ENCODE measurements at places on chromosomes 6 and 20. TPM values are rescaled to one million over a fixed set of nuclear protein-coding genes. Genes with fewer than 3 reads are reported as not detected.

Gene CABLES2
- 10.8 TPM for total RNA-seq

GRCh38 chr20:13778827-13779226 is 5.9 kb downstream of the ESF1 start:
- no peak for DNase-seq

- no peak for DNase-seq
Observed at GRCh38 chr6:168711049-168711640, 270.2 kb downstream of the SMOC2 start.

GRCh38 chr20:13745784-13746183 is 38.9 kb downstream of the ESF1 start:
- DNase-seq, result no peak

DNA sequence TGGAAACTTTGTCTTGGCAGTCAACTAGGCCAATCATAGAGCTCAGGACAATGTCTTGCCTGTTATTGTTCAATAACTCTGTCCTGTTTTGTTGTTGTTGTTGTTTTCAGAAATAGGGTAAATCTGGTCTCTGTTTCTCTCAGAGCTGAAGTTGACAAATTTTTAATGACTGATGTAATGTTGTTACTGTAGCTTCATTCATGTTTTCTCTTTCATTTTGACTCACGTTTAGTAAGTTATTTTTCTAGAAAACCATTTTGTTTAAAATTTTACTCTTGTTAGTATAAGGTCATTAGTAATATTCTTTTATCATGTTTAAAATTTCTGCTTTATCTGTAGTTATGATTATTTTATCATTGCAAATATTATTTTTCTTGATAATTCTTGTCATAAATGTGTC is 51.6 kb upstream of the GRIK2 start:
- no peak for DNase-seq

Measured in dorsolateral prefrontal cortex (tissue), 122 donors.